Activated CD4-positive, alpha-beta memory T cell treated with anti-CD3 and anti-CD28 coated beads for 36 hours (primary cell): ENCODE measurements at places on chromosomes 4 and X.

- no peak for DNase-seq
Measured at GRCh38 chr4:159540038-159540437, 437.2 kb downstream of the RAPGEF2 start.

- DNase-seq = peak; percentile 36
Measured at GRCh38 chrX:1658071-1658491, 43.2 kb downstream of the ASMT start.

DNA sequence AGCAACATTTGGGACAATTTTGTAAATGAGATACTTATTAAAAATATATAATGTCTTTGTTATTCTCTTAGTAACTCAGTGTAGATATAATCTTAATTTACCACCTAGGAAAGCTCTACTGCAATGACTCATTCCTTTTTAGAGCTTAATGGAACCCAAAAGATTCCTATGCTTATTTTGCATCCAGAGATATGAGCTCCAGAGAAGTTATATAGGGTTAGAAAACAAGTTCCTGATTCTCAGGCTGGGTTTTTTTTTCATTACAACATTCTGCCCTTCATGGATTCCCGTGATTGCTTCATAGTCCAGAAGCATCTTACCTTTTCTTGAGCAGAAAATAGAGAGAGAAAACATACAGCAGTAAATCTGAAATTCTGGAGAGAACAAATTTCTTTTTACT is 57.9 kb upstream of the CXCL8 start:
- no peak for DNase-seq

GRCh38 chr4:76199664-76200211 is 13.9 kb downstream of the SCARB2 start:
- peak; percentile 39 for DNase-seq

- no peak for DNase-seq
Measured at GRCh38 chr4:23697001-23697528, 192.8 kb downstream of the PPARGC1A start.

DNA sequence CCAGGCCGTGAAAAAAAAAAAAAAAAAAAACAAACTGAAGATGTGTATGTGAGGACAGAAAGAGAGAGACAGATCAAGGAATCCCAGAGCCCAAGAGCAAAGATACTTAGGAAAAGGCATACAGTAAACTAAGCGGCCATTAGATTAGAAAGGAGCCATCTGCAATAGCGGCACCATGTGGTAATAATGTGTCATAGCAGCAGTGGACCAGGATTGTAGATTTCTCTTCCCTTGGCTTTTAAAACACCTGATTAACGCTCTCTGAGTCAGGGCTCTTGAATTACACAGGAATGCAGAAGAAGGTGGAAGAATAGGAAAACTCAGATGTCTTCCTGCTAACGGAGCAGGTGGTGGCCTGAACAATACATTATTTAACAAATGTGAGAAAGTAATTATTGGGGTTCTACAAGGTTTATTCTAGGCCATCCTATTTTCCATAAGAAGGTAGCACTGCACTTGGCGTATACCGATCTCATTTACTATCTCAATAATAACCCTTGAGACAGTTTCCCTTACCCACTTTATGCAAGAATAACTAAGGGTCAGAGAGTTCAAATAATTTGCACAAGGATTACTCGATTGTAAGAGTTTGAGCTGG is 182.7 kb downstream of the KCNIP4 start:
- DNase-seq = peak; percentile 22

- DNase-seq = no peak
Measured at GRCh38 chr4:177403746-177404145, 38.5 kb downstream of the AGA start.

DNA sequence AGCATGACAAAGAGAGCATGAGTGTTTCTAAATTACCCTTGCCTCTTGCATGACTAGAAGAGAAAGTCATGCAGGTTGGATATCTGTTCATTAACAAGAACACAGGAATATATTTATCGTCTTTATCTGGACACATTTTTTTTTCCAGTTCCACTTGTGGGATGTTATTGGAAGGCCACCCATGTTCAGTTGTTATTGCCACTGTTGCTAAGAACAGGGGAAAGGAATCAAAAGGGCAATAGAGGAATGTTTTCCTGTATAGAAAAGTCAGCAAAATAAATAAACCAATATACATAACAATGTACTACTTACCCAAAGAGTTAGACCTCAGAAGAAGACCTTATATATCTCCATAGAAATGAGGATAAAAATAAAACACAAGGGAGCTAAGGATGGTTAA is 270.1 kb downstream of the QDPR start:
- no peak for DNase-seq

GRCh38 chrX:153924149-153924861 is 1.8 kb downstream of the ARHGAP4 start:
- DNase-seq = peak; percentile 60

DNA sequence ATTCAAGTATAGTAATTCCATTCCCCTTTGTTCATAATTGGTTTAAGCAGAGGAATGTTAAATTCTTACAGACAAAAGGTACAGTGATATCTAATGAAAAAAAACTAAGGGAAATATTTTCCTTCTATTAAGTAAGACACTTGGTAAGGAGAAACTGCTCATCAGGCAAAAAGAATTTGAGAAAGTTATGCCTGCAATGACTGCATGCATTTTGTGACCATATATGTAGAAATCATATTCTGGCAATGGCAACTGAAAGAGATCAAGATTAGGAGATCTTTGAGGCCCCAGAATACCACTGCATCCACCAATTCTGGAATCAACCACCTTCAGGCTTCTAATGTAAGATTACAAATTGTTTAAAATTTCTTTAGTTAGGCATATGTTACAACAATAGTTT is 364.8 kb downstream of the PCDH10 start:
- no peak for DNase-seq

- DNase-seq = no peak
Measured at GRCh38 chr4:101348367-101348827, 1.1 kb upstream of the PPP3CA start.

DNA sequence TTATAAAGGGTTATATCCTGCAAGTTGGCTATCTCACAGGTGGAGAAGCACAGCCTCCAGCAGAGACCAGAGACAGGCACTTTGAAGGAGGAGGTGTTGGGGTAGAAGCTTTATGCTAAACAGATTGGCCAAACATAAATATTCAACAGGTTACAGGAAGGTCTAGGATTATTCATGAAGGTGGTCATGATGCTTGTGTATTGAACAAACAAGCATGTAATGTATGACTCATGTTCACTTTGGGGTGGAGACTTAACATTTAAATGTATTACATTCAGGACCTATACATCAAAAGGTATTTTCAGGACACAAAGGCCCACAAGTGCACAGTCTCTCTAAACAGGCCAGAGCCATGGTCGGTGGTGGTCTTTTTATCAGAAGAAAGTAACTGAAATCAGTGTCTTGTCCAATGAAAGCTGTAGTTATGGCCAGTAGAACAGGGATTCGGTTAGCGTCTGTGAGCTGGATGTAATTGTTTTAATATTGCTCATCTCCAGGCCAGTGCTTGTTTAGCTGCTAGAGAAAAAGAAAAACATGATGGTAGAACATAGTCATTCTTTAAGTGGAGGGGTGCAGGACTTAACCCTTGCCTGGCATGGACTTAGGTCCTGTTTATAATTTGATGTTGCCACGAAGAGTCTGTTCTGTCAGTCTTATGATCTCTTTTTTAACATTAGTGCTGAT is 555.2 kb upstream of the PCDH10 start:
- no peak for DNase-seq

- no peak for DNase-seq
Measured at GRCh38 chr4:186717556-186717955, 6.1 kb downstream of the FAT1 start.

GRCh38 chr4:20616313-20616712 is 83.9 kb upstream of the PACRGL start:
- DNase-seq = no peak

GRCh38 chrX:129642641-129643040 is 12.1 kb downstream of the APLN start:
- no peak for DNase-seq

DNA sequence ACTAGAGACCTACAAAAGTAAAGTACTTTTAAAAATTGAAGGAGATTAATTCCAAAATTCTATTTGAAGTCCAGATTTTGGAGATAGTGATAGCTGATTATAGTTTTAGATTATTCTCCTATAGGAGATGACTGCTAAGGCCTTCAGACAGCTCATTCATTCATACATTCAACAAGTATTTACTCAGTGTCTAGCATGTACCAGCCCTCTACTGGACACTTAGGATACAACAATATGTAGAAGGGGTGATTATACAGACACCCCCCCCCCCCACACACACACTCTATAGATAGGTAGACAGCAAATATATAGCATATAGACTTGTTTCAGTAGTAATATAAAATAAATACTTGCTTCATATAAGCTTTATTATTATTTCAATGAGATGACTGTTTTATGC is 60.4 kb upstream of the TAF9B start:
- peak; percentile 9 for DNase-seq

- no peak for DNase-seq
Measured at GRCh38 chrX:77565278-77565677, 118.1 kb downstream of the FGF16 start.

DNA sequence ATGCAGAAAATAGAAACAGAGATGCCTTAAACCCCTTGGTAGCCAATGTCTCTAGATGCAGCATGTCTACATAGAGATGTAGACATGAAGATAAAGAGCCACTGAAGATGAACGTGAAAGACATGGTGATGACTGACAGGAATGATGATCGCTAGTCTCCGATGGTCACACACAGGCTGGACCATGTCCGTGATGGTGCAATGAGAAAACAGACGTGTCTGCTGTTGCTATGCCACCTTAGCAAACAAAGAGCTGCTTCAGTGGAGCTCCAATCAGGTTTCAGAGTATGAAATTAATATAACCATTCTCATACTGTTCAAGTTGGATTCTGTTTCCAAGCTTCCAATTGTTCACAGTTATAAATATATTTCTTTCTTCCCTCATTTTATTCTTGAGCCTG is 256.5 kb downstream of the CAMK2D start:
- DNase-seq = no peak

DNA sequence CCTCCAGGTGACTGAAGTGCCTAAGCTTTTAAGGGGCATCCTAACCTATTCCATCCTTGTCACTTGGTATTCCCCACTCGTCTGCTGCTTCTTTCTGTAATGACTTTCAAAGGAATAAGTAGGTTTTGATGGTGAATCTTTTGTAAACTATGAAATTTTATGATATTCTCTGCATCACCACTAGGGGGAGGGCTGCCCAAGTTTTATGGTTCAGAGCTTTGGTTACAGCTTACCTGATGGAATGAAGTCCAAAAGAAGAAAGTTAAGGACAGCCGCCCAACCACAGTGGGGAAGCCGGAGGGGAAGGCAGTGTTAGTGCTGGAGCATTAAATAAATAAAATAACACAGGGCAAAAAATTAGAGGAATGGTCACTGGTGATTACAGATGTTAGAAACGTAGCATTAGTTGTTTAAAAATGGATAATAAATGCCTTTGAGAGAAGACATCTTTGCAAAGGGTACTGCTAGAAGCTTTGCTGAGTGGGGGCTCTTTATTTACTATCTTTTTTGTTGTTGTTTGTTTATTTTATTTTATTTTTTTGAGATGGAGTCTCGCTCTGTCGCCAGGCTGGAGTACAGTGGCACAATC is 204.9 kb downstream of the GBA3 start:
- peak; percentile 19 for DNase-seq

DNA sequence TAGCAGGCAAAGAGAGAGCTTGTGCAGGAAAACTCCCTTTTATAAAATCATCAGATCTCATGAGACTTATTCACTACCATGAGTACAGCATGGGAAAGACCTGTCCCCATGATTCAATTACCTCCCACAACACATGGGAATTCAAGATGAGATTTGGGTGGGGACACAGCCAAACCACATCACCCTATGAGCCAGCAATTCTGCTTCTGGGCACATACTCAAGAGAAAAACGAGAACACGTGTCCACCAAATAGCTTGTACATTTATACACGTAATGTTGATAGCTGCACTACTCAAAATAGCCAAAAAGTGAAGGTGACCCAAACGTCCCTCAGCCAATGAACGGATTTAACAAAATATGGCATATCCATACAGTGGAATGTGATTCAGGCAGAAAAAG is 94.5 kb upstream of the DHRSX start:
- no peak for DNase-seq

DNA sequence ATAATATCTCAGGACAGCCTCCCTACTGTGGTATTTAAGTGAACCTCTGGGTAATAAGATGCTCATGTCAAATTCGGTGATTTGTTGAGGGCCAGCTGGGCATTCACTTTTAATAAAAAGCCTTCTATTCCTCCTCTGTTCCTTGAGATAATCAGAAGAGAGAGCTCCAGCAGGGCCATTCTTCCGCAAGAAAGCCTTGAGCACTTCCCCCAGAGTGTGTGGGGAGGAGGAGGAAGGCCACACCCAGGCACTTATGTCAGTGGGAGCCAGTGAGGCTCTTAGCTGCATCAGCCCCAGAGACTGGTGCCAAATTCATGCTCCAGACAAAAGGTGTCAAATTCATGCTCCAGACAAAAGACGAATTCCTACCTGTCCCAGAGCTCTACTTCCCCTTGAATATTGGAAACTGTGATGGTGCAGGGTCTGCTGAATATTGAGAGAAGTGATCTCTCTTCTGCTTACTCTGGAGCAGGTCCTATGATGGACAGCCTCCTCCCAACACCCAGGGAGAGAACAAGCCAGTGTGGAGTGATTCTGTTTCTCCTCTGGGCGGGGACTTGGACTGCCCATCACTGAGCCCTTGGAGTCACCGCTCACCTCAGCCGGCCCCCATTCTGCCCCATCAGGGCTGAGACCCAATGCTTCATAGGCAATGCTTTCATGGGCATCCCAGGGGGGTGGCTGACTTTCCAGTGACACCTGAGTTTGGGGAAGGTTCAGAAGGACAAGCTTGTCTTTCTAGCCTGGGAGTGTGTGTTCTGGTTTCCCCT is 68.1 kb downstream of the FHDC1 start:
- no peak for DNase-seq

DNA sequence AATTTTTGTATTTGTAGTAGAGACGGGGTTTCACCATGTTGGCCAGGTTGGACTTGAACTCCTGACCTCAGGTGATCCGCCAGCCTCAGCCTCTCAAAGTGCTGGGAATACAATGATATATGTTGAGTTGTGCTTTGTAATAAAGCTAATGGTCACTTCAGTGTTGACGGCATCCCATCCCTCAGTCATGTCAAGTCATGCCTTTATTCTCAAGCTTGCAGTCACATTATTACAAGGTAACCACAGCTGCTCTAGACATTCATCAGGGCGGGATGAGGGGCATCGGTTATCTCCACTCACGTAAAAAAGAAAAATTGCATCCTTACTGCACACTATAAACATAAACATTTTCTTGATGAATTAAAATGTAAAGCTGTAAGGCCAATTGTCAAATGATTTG is 12.8 kb upstream of the FAT1 start:
- no peak for DNase-seq

DNA sequence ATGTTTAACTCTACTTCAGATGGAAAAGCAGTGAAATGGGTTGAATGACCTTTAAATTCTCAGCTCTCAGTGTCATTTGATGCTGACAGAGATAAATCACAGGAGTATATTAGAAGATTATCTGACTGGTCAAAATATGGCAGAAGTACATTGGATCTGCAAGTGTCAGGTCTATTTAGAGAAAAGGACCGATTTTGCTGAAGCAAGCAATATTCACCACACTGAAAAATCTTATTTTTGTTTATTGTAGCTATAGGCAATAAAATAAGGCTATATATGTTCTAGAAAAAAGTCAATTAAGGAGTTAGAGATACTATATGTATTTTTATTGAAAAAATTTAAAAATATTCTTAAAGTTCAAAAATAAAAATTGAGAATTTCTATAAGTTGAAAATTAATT is 325.3 kb downstream of the CXXC4 start:
- no peak for DNase-seq
